Activated CD8-positive, alpha-beta T cell treated with anti-CD3 and anti-CD28 coated beads, Interleukin-2, amount 10 ng/mL, durations not matched to agents 7 days and 5 days (primary cell): ENCODE measurements at places on chromosomes 4 and X. TPM values are rescaled to one million over a fixed set of nuclear protein-coding genes. Genes with fewer than 3 reads are reported as not detected.

- H3K4me3 ChIP-seq: no peak overlapping the region
- H3K27me3 ChIP-seq: no peaks in the 10 kb centered on the region
Measured at GRCh38 chr4:3706111-3706511, 60.1 kb upstream of the ADRA2C start.

DNA sequence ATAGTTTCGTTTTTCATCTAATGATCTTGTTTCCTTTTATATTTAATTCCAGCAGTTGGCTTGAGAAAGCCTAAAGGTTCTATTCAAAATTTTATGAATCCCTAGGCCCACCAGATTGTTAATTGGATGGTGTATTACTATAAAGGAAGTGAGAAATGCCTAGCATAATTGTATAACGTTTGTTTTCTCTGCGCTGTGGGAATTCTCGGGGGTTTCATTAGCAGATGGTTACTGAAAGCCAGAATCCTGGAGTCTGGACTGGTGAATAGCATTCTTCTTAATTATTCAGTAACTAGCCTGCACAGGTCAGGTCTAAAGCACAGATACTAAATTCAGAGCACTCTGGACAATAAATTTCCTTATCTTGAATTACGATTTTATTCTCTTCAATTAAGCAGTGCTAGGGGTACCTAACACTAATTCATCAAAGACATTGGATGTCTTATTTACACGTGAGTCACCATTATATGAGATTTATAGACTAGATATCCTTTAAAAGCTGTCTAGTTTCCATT lies 459.4 kb downstream of the DTHD1 start:
- no peak overlapping the region for H3K27ac ChIP-seq
- no peak overlapping the region for H3K4me3 ChIP-seq
- H3K27me3 ChIP-seq: no peaks in the 10 kb centered on the region
- no peaks in the 10 kb centered on the region for H3K4me1 ChIP-seq
- no peak for DNase-seq
- H3K36me3 ChIP-seq: no peaks in the 10 kb centered on the region

- no peak for DNase-seq
- H3K4me1 ChIP-seq: peaks cover 51% of the 10 kb centered on the region
- H3K4me3 ChIP-seq: peak overlapping the region; percentile 15
Measured at GRCh38 chr4:56804551-56804950, 16.9 kb downstream of the SPINK2 start.

- H3K27me3 ChIP-seq: no peaks in the 10 kb centered on the region
- no peak overlapping the region for H3K4me3 ChIP-seq
- no peaks in the 10 kb centered on the region for H3K36me3 ChIP-seq
Measured at GRCh38 chrX:119041175-119041574, 31.6 kb upstream of the CT47C1 start.

- no peak overlapping the region for H3K27ac ChIP-seq
- H3K27me3 ChIP-seq: no peaks in the 10 kb centered on the region
- H3K4me1 ChIP-seq: peaks cover 4% of the 10 kb centered on the region
Measured at GRCh38 chrX:77505227-77505626, 58.0 kb downstream of the FGF16 start.

DNA sequence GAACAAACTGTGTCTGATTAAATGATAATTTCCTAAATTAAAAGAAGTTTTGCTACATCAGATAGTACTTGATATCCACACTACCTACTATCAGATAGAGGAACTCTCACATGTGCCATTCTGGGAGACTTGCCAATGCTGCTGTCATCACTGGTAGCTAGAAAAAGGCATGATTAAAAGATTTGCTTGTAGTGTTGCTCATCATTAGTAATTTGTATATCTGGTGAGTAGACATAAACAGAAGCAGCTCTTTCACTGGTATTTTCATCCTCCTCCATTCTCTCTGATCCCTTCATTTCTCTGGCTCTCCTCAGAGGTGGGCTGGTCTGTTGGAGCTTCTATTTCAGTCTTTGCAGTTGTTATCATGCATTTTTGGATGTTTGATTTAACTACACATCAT lies 56.0 kb downstream of the SPRY1 start:
- H3K36me3 ChIP-seq: peaks cover 9% of the 10 kb centered on the region
- no peaks in the 10 kb centered on the region for H3K27me3 ChIP-seq
- H3K27ac ChIP-seq: no peak overlapping the region
- H3K4me1 ChIP-seq: peaks cover 45% of the 10 kb centered on the region

DNA sequence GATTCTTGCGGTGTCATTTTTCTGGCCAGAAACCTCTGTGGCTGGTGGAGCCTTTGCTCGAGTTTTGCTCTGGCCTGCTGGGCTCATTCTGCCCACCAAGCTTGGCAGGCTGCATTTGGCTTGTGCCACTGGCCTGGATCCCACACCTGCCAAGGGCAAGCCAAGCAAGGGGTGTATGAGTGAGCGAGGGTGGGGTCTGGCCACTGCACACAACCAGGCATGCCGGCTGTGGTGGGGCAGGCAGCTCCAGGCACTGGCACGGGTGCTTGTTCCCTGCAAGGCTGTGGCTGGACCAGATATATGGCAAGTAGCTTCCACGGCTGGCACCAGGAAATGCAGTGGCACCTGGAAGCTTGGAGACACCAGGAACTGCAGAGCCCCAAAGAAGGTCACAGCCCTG lies 68.6 kb upstream of the PPP3CA start:
- peaks cover 8% of the 10 kb centered on the region for H3K27me3 ChIP-seq
- no peak overlapping the region for H3K4me3 ChIP-seq
- DNase-seq: no peak
- H3K36me3 ChIP-seq: peaks cover 31% of the 10 kb centered on the region
- no peak overlapping the region for H3K27ac ChIP-seq

DNA sequence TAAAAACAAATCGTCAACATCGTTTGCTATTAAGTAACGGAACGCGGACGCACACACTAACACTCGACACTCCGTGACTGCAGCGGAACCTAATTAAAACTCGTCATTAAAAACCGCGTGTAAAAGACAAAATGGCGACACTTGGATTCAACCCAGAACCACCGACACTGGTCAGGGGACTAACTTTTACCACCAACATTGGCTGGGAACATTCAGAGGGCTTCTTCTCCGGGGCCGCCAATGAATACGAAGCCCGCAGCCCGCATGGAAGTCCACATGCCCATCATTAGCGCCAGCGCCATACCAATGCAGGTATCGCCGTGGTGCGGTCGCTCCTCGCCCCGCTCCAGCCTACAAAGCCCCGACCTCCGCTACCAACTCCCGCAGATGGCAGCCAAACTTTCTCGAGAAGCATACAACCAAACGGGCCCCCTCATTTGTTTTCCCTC lies 498 bp downstream of the RBMX start:
- H3K27ac ChIP-seq: peak overlapping the region; percentile 99
- peaks cover 35% of the 10 kb centered on the region for H3K36me3 ChIP-seq
- no peaks in the 10 kb centered on the region for H3K27me3 ChIP-seq

DNA sequence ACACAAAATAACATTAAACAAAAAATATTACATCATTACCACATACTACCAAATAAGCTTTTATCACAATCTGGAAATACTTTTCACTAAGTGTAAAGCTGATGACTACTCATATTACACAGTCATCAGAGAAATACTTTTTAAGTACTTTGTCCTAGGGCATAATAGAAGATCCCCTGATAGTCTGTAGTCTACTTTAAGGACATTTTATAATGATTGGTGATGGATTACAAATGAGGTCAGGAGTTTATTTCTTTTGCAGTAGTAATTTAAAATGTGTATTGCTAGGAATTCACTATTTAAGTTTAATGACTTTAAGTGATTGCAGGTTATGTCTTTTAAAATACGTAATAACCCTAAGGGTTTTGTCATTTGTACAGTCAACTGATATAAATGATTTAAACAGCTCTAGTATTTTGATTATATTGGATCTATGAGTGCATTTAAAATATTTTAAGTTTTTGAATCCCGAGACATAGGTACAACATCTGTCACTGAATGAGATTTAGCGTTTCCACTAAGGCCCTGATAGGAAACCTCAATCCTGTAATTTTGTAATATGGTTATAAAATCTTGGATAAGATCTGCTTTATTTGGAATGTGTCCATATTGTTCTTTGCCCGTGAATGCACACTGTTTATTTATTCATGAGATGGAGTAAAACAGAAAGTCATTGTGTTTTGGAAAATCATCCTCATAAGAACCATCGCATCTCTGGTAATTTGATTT lies 189.5 kb downstream of the ARAP2 start:
- no peaks in the 10 kb centered on the region for H3K27me3 ChIP-seq
- no peak overlapping the region for H3K27ac ChIP-seq
- no peak overlapping the region for H3K4me3 ChIP-seq
- no peaks in the 10 kb centered on the region for H3K36me3 ChIP-seq

DNA sequence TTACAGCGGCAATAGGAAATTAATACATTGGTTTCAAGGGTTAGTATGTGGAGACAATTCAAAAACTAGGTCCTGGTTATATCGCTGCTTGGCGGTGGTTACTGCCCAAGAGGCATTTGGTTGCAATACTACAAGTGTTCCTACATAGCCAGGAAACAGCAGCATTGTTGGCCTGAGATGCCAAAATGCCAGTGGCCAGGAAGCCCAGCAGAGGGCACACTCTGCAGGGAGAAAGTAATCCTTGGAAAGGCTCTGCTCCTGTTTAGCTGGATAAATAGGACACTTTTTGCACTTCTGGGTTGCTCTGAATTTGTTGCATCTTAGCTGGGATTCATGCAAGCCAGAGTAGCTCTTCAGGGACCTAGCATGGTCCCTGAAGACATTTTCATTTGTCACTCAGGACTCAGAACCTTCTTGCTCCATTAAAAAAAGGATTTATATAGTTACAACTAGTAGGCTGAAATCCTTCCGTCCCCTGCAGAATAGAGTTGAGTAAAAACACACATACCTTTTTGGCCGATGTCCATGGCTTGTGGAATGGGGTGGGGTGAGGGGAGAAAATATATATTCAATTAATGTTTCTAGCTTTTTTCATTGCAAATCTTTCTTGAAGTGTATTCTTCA lies 8.1 kb upstream of the GPR119 start:
- H3K36me3 ChIP-seq: no peaks in the 10 kb centered on the region
- no peak overlapping the region for H3K27ac ChIP-seq
- DNase-seq: peak; percentile 20
- no peak overlapping the region for H3K4me3 ChIP-seq
- H3K4me1 ChIP-seq: no peaks in the 10 kb centered on the region

DNA sequence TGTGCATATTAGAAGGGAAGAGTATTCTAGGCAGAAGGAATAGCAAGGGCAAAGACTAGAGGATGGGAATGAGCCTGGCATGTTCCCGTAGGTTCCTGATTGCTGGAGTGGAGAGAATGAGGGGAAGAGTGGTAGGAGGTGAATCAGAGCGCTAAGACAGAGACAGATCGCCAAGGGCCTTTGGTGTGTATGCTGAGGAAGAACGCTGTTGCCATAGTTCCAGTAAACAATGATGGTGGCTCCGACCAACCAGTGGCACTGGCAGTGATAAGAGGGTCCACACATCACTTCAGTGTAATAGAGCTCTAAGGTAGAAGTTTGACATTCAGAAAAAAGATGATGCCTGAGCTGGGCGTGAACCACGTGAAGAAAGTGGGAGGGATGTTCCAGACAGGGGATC lies 966 bp downstream of the TBC1D25 start:
- H3K27me3 ChIP-seq: no peaks in the 10 kb centered on the region
- no peak for DNase-seq

DNA sequence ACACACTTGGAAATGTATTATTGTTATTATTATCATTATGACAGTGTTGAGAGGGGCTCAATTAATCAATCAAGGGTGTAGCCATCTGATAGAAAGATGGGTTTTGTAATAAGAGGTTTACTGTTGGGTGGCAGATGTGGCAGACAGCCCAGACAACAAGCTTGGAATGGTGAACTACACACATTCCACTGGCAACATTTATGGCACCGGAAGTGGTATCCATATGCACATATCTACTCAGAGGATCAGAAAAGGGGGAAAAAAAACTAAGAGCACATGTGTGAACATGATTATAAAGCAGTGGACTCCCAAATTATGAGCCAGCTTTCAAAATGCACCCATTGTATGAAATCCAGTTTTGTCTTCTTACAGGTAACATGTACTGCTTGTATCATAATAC lies 125.9 kb upstream of the ARX start:
- no peak for DNase-seq
- no peaks in the 10 kb centered on the region for H3K36me3 ChIP-seq

RS1 gene
- not detected for total RNA-seq

CCSER1 gene
- not detected for total RNA-seq

SLC6A14 gene
- not detected for total RNA-seq

NXF2B gene
- total RNA-seq: not detected

ABRAXAS1 gene
- total RNA-seq: 10.3 TPM

MAGEE1 gene
- 4.9 TPM for total RNA-seq

S100P gene
- 8.3 TPM for total RNA-seq

FAM3A gene
- 31.6 TPM for total RNA-seq
